Fibroblast of skin of right quadriceps (primary cell): ENCODE measurements at places on chromosomes 13 and 19.
A peak's percentile ranks its signal among the peaks of the same experiment; 100 is the strongest.

DNA sequence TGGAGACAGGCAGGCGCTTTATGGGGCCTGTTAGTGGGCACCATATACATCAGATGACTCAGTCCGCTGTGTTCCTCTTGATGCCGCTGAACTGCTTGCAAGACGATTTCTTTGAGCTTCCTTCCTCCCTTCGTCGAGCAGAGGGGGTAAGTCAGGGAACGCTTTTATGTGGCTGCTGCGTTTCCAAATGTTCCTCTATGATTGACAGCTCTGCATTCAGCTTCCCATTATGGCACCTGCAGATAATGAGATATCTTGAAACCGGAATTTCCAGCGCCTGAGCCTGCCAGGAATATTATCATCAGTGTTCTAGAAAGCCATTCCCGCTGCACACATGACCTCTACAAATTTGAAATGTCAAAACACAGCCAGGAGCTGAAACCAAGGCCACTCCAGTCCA, 257.0 kb downstream of the TSHZ3 start:
- DNase-seq, result no peak

GRCh38 chr13:76632401-76633044, 253.7 kb downstream of the KCTD12 start:
- DNase-seq, result no peak

GRCh38 chr19:15199661-15200552, 888 bp downstream of the NOTCH3 start:
- peak; percentile 31 for DNase-seq

- DNase-seq, result no peak
Measured at GRCh38 chr13:37070956-37071355, 11.5 kb upstream of the SUPT20H start.

DNA sequence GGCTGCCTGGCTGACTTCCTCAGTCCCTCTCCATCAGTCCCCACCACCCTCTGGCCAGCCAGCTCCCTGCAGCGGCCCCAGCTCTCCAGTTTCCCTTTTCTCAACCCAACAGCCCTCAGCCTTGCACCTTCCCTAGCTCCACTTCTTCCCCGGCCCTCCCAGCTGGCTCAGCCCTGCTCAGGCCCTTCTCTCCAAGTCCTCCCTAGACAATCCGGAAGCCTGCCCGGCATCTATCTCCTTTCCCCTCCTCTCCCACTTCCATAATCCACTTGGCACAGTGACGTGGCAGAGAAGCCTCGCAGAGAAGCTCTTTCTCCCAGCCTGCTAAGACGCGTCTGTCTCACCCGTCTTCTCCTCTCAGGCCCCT, 1.1 kb downstream of the UBXN6 start:
- DNase-seq, result peak; percentile 77

DNA sequence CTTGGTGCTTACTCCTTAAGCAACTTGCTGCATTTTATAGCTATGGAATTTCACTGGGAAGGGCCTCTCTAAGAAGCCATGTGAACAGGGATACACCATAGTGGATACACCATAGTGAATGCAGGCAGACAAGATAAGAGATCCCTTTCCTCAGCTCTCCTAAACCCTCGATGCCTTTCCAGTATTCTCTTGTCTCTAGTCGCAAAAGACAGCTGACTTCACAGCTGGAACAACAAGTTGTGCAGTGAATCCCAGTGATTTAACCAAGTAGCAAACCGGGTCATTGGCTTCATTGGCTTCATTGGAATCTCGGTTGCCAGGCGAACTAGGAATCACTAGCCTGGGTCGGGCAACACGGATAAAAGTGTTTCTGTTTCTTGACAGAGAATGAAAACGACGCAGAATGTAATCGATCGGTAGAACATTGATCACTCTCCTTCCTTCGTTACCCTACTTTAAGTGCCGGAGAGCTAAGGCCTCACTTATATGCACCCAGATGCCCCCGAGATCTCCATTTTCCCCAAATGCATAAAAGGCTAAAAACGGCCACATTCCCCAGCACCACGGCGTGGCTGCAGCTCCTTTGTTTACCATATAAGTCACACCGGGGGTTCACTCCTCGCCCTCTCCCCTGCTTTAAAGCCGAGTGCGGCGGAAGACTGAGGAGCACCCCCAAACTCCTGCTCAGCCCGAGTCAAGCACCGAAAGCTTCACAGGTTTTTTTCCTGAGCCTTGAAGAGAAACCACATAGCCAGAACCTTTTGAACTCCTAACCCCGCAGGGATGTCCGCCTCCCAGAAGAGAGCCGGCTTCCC, 674 bp downstream of the TRPC4 start:
- peak; percentile 66 for DNase-seq

GRCh38 chr13:33052506-33053280, 36.5 kb downstream of the KL start:
- peak; percentile 55 for DNase-seq

DNA sequence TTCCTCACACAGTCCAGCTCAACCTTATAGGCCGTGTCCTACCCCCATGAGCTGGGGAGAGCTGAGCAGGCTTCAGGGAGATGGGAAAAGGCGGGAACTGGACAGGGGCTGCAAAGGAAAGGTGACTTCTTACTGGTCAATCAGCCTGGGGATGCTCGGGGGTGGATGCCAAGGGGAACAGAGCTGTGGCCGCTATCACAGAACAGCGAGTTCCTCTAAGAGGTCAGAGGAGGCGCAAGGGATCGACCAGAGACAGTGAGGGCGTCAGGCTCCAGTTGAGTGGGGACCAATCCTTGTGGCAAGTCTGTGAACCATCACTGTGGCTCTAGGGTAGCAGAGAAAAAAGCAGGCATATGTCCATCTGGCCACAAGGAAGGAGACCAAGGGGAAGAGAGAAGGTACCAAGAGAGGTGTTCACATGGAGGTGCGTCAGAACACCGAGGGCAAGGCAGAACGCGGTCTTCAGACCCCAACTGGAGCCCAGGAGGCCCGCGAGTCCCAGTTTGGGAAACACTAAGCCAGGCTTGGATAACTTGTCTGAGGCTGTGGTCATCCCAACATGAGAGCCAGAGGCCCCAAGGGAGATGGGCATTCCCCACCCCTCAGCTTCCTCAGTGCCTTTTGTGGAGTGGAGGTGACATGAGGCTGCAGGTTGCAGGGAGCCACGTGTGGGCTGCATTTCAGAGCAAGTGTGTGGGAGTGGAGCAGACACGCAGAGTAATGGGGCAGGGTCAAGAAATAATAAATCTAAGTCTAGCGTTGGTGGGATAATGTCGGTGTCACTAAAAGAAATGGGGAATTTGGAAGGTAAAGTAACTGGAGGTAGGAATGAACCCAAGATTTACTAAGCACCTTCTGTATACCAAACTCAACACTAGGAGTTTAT, 3.9 kb downstream of the F10 start:
- DNase-seq, result no peak

DNA sequence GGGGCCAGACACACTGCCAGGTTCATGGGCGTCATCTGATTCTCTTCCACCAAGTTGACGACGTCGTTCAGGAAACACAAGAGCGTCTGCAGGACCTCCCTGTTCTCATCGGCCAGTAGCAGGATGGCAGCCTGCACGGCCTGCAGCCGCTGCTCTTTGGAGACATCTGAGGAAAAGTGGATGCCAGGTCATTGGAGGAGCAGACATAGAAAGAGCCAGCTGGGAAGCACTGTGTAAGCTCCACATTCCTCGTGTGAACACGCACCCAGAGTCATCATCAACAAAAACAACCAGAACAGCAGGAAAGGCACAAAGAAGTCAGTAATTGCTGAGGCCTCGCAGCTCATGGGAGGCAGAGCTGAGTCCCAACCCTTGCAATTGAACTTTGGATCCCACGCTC, 96.5 kb downstream of the KL start:
- DNase-seq, result no peak

DNA sequence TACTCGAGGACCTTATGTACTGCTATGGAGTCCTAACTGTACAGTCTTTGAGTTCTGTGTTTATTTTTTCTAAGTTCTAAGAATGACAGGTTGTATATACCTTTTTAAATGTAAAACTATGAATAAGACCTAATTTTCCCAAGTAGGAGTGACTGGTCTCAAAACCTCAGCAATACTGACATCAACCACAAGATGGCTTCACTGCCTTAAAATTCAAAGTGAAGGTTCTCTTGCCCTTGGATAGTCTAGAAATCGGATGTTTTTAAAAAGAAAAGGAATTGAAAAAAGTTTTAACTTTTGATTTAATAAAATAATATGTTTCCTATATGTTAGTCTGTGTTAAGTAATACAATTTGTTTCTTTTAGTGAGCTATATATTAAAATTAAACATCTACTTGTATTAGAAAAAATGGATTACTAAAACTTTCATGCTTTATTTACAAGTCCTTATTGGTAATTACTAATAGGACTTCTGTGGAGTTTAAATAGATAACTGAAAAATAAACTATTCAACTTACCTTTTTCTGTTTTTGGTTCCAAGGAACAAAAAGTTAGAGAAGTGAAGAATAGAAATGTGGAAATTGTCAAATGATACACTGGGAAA, 52.0 kb downstream of the TDRD3 start:
- peak; percentile 40 for DNase-seq
